ENCODE measurements at places on chromosomes 13 and 19.

- no peak for DNase-seq
Measured at GRCh38 chr19:30376272-30376671, 4.1 kb downstream of the ZNF536 start.

- DNase-seq = no peak
Measured at GRCh38 chr13:97113231-97114001, 108.7 kb upstream of the MBNL2 start.

DNA sequence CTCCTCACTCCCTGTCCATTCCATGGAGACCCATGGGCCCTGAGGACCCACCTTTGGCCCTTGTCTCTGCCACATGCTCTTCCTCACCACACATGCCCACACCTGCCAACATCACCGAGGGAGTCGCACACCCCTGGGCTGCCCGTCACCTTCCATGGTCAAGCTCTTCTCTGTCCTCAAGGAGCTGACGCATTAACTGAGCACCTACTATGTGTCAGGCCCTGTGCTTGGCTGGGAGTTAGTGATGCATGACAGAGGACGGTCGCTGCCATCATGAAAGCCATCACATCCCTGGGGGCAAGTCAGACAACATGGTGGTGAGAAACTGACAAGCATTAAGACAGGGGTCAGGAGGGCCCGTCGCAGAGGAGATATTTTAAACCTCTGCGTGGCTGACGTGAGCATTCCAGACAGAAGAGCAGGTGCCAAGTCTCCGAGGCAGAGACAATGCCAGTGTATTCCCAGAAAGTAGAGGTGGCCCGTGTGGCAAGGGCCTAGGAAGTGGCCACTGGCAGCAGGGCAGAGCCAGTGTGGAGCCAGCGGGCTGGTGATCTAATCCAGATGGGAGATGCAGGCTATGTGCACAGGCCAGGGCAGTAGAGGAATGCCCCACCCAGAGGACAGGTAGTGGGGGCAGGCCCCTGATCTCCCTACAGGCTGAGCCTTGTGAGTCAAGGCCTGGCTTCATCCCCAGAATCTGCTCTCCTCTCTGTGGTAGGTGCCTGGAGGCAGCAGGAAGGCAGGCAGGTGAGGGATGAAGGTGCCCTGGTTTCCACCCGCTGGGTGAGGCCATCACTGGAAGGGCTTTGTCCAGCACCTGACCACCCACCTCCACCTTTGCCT is 21.2 kb downstream of the ELAVL1 start:
- DNase-seq = no peak

DNA sequence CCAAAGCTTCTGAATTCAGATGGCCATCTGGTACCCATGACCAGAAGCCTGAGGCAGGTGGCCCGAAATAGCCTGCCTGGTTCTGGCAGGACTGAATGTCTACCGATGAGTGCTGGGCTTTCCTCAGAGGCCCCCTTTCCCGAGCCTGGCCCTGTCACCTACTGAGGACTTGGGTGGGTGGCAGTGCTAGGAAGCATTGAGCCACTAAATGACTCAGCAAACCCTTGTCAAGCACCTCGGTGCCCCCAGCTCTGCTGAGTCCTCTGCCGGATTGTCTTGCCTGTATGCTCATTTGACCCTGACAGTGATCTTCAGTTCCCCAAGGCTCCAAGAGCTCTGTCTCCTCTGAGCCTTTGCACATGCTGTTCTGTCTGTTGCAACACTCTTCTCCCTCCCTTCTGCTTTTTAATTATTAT is 17.9 kb downstream of the PPP1R37 start:
- no peak for DNase-seq

DNA sequence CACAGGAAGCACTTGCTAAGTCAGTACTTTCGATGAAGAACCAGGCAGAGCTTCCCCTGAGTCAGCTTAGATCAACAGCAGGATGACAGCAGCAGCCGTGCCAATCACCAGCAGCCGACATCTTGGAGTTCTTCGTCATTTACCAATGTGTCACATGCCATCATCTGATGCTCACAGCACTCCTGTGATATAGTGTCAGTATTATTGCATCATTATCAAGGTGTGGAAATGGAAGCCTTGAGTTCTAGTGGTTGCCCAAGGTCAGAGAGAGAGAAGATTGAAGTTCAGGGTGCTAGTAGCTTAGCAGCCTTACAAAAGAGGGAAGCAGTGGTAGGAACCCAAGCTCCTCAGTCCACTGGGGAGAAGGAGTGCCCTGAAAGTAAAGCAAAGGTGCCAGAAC is 331.5 kb downstream of the ZNF536 start:
- no peak for DNase-seq

DNA sequence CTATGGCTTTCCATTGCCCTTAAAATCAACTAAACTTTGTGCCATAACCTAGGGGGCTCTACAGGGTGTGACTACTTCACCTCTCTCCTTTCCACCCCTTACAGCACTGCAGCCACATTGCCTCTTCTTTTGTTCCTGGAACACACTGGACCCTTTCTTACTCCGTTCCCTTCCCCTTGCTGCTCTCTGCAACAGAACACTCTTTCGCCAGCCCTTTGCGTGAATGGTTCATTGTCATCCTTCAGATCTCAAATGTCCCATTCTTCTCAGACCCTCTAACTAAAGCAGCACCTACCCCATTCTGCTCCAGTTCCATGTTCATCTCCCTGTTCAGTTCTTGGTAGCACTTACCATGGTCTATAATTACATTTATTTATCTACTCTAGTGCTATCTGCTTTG is 208.3 kb downstream of the OXGR1 start:
- DNase-seq = no peak

- no peak for DNase-seq
Measured at GRCh38 chr13:101267656-101268055, 148.7 kb downstream of the NALCN start.

DNA sequence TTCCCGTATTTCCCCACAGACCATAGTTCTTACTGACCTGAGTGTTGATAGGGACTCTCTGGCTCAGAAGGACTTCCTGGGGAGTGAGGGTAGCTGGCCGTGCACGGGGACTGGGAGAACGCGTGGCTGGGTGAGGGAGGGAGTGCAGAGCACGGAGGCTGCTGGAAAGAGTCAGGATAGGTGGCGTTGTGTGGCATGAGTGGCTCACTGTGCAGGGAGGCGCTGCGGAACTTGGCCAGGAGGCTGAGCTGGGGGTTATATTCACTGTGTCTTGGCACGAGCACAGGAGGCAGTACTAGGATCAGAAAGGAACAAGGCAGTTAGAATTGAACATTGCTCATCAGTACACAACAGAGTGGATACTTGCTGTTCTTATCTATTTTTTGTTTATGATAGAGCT is 47.4 kb downstream of the SMAD9 start:
- DNase-seq = no peak

GRCh38 chr13:102993348-102993747 is 72.9 kb downstream of the SLC10A2 start:
- DNase-seq = no peak

DNA sequence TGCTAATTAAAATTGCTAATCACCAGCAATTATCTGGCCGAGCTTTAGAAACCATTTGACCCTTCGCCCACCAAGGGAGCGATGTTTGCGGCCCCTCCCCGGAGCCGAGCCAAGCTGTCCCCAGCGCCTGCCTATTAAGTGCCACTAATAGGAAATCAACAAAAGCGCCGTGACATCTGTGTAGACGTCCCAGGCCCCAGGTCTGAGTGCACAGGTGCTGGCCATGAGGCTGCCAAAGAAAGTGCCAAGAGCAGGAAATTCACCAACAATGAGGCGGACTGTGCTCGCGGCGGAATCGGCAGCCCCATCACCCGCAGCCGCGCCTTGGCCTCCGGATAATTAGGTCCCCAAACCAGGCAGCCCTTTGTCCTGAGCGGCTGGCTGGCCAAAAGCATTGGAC is 44.5 kb upstream of the SPACA7 start:
- no peak for DNase-seq

GRCh38 chr13:97852181-97852874 is 101.1 kb upstream of the IPO5 start:
- no peak for DNase-seq

GRCh38 chr13:108987517-108987916 is 358.1 kb downstream of the MYO16 start:
- DNase-seq = no peak

DNA sequence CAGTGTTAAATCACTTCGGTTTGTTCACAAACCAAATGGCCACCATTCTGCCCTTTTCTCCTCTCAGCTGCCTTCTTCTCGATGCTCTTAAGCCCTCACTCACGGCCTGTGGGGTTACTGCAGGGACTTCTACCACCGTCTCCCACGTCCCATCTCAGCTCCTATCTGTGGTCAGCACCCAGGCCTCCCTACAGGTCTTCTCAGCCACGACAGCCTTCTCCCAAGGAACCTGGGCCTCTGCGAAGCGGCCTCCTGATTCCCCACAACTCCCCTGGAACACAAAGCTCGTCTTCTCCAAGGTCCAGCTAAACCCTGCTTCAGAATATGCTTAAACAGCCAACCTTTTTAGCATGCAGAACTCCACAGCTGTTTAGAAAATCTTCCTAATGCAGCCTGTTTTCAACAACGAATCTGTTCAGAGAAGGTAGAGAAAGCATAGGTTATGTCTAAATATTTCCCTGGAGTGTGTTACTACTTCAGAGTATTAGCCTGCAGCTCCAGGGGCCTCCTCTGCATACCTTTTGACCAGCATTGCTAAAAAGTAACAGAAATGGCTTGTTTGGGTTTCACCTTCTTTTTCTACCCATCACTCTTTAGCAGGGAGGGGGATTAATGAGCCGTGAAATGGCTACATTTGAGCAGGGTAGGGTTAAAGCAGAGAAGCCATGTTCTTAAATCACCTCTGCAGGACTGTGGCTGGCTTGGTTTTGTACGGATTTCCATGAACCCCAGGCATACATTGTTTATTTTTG is 104.0 kb downstream of the COL4A2 start:
- DNase-seq = no peak

DNA sequence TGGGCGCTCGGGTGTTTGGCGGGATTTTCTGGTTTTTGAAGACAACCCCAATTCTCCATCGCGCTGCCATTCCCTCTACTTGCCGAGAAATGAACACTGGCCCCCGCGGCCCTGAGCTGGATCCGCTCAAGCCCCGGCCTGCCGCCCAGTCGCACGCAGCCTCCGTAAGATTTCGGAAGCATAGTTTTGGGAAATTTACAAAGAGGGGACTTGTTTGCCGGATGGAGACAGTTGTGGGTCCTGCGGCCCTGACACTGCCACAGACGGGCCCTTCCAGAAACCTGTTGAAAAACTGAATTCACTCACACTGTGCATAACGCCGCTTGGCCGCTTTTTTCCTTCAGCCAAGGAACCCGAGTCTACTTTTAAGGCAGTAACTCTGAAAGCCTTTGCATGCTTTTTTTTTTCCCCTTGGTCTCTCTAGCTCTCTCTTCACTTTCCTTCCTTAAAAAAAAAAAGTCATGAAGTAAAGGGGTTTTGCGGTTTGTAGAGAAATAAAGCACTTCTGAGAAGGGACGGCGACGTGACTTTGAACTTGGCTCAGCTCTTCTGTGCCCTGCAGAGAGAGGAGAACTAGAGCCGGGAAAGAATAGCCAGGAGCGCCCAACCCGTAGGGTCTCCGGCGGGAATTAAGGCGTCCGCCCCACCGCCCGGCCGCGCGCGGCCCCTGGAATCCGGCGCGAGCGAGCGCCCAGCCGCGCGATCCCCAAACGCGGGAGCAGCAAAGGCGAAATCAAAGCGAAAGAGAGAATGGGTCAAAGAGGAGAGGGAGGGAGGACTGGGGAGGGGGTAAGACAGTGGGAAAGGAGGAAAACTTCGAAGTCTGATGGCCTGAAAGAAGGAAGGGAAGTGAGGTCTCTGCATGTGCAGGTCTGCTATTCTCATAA is 3.4 kb upstream of the ZIC2 start:
- no peak for DNase-seq

DNA sequence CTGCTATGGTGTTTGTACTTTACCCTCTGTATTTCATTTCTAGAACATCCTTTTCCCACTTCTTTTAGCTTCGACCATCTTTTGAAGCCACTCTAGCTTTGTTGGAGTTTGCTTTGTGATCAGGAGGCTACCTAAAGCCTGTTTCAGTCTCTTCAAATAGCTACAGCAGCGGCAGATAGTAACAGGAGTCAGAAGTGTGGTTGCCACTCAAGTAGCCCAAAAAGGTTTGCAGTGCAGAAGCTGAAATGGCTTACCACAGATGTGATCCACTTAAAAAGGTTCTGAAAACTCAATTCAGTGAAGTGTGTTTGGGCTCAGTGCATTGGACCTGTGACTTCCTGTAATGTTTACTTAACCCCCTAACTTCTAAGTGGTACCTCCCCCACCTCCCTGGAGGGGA is 26.2 kb downstream of the WASF3 start:
- DNase-seq = no peak

GRCh38 chr13:99258210-99258860 is at the start of gene GPR18:
Gene GPR18, minus strand, starts transcription at chr13:99258379. Its CDS starts 2,507 bp downstream, at chr13:99255872.
- DNase-seq = no peak

DNA sequence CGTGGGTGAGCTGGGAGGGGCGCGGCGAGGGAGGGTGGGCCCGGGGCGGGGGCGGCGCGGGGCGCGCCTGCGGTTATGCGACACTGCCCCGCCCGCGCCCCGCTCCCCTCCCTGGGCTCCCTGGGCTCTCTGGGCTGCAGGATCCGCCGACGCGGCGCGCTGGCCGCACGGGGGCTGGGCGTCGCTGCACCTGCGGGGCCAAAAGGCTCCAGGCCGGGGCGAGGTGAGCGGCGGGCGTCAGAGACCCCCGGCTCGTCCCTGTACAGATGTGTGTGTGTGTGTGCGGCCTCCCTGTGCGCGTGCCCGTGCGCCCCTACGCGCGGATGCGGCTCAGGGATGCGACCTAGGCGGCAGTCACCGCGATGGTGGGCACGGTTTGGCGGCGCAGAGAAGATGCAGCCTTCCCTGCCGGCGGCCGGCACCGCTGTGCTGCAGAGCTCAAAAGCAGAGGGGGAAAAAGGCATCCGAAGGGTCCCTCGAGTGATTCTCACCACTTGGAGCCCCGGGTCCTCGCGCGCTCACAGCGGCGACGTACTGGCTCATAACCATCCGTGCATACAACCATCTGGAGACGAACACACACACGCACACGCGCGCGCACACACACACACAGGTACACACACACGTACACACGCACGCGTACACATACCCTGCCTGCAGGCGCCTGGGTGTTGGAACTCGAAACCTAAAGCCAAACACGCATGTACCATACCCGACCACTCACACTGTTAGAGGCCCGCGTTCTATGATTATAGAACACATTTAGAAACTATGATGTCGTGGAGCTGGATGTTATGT is 709 bp downstream of the ATP8A2 start:
- no peak for DNase-seq

GRCh38 chr13:26694609-26695359 is 65.8 kb downstream of the GPR12 start:
- DNase-seq = no peak

GRCh38 chr19:3350014-3350663 is 16.2 kb upstream of the NFIC start:
- DNase-seq = no peak

GRCh38 chr13:94214975-94215374 is 264.5 kb downstream of the DCT start:
- DNase-seq = no peak
